ENCODE measurements at places on chromosomes 4 and X.

- DNase-seq: no peak
These were observed 101.5 kb downstream of the KDM6A start for GRCh38 chrX:44974451-44974850.

DNA sequence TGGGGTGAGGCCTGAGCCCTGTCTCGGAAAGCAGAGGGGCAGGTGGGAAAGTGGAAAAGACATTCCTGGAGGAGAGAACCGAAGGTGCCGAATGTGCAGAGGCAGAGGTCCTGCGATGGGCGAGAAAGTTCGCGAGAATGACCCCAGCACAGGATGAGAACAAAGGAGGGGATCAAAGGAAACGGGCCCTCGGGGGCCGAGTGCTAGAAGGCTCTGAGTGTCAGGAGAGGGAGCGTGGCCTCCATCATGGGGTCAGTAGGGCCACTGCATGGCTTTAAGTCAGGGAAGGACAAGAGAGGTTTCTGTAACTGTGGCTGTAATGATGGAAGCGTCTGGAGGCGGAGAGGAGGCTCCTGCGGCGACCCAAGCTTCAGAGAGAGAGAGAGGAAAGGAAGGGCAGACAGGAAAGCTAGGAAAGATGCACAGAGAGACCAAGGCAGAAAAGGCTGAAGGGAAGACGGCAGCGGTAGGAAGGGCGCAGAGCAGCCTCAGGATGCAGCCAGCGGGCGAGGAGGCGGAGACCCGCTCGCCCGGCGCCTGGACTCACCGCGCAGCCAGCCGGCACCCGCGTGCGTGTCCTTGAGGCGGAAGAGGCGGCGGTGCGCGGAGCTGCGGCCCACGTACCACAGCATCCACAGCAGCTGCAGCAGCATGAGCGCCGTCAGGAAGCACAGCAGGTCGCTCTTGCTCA lies 669 bp downstream of the OTOP1 start:
- no peak for DNase-seq

DNA sequence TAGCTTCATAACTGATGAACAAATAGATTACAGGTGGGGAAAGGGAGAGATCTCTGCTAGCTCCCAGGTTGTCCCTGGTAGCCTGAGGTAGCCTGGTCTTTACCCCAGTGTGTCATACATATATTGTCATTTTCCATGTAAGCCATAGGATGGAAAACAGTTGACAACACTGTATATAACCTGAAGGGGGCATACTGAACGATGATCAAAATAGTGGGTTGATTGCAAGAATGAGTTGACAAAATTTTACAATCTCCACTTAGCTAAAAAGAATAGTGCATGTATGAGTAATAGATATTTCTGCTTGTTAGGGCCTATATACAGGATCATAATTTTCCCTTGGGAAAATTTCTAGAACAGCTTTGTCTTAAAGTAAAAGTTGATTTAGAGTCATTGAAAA lies 304.1 kb upstream of the HAND2 start:
- DNase-seq: no peak

GRCh38 chrX:121931567-121931966 lies 884.2 kb downstream of the GLUD2 start:
- DNase-seq: no peak

- no peak for DNase-seq
These were observed 2.5 kb downstream of the SLC25A6 start for GRCh38 chrX:1389181-1389992.

DNA sequence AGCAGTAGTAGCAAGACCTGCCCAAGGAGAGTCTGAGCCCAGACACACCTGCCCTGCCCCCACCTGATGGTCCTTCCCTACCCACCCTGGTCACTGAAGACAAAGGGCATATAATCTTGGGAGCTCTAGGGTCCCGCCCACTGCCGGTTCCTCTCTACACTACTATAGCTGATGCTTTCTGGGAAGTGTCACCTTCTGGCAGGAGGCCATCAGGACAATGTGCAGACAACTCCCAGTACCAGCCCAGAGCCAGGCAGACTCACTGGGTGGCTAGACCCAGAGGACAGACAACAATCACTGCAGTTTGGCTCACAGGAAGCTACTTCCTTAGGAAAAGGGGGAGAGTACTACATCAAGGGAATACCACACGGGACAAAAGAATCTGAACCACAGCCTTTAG lies 312.7 kb downstream of the SPRY1 start:
- DNase-seq: no peak

DNA sequence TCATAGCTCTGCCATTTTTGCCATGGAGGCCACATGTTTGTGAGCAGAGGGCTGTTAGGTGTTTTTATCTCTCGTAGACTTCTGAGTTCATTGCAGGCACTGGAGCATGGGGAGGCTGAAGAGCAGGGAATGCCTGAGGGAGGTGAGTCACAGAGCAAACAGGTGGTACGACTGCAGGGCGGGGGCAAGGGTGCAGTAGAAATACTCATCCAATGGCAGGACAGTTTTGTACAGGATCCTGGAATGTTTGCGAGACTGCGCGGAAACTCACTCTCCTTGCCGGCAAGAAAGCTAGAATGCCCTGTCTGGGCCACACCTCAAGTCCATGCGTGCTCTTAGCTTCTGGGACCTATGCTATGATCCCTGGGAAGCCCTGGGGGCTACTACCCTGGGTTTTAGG lies 20.0 kb upstream of the VCX2 start:
- DNase-seq: no peak

- DNase-seq: no peak
These were observed 62.9 kb downstream of the GEMIN8 start for GRCh38 chrX:13966793-13967125.

DNA sequence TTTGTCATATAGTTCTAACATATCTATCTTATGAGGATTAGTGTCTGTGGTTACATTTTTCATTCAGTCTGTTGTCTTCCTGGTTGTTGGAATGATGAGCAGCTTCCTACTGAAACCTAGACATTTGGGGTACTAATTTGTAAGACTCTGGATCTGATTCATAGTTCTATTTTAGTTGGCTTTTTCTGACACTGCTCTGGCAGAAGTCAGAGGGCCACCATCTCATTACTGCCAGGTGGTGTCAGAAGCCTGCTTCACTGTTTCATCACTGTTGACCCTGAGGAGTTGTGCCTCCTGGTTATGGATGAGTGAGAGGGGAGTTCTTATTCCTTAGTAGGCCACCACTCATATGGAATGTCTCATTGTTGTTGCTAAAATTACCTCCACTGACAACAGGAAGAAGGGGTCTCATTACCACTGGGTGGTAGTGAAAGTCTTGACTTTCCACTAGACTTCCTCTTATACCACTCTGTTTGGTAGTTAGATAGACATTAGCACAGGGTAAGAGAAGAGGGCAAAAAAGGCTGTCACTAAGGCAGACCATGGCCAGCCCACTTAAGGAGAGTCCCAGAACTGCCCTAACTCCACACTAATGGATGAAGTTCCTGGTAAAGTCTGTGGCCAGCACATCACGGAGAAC lies 395.2 kb downstream of the SPOCK3 start:
- DNase-seq: no peak
